Activated CD8-positive, alpha-beta memory T cell treated with anti-CD3 and anti-CD28 coated beads, Interleukin-2, amount 50 U/mL, for 4 hours (primary cell): ENCODE measurements at places on chromosomes 2 and 18.

GRCh38 chr2:203719456-203720410 lies 13.3 kb downstream of the CD28 start:
- no peak for DNase-seq

GRCh38 chr2:83370419-83370762 lies 1088.7 kb downstream of the SUCLG1 start:
- no peak for DNase-seq

DNA sequence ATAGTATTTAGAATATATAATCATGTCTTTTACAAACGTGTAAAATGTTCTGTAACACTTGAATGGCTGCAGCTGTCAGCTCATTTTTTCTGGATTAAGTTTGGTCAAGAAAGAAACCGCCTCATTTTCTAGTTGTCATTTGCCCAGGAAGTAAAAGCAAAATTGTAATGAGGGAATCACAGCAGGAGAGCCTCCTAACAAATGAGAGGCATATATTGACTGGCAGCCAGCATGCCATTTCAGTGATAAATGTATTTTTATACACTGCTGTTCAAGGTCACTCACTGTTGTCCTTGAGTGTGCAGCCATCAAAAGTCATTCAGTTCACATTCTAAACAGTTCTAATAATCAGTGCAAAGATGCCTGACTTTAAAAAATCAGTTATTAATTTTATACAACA lies 144.3 kb upstream of the BOD1L2 start:
- no peak for DNase-seq

DNA sequence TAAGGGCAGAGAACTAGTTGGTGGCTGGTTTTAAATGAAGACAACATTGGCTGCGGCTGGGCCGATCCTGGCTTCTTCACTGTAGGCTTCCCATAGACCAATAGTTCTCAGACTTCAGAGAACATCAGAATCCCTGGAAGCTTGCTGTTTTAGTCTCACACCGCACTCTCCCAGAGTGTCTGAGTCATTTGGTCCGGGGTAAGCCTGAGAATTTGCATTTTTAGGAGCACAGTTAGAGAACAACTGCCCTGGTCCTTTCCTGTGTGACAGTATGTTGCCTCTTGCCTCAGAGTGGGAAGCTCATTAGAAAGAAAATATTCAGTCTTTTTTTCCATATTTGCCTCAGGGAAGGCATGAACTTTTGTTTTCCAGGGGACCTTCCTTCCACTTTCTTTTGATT lies 137.1 kb upstream of the GAREM1 start:
- no peak for DNase-seq

DNA sequence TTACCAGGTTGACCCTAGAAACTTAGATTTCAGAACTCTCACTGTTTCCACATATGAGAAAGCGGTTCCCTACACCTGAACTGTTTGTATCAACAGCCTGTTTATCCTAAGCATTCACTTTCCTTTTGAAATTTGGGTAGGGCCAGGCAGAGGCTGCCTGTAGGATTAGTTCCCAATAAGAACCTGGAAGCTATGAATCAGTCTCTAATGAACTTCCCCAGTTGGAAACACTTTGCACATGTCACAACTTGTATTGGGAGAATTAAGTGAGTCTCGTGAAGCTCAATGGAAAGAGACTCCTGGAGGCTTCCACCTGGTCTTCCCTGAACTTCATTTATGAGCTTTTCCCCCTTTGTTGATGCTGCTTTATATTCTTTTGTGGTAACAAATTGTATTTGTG lies 486.6 kb upstream of the HS6ST1 start:
- DNase-seq = no peak
